H9 (cell line): ENCODE measurements at places on chromosomes 6 and 20. TPM values are rescaled to one million over a fixed set of nuclear protein-coding genes. Genes with fewer than 3 reads are reported as not detected.

Gene HAO1
- total RNA-seq: not detected in 2 replicates

GRCh38 chr6:145865595-145865994, 51.0 kb upstream of the FBXO30 start:
- DNase-seq: no peak

- no peak for DNase-seq
Observed at GRCh38 chr6:4649728-4650127, 126.5 kb upstream of the CDYL start.

Gene ADAM33
- total RNA-seq: 4.0 and 4.4 TPM in 2 replicates

Gene FAM50B
- 3.3 and 3.8 TPM in 2 replicates for total RNA-seq

Gene HCRTR2
- not detected in 2 replicates for total RNA-seq

DNA sequence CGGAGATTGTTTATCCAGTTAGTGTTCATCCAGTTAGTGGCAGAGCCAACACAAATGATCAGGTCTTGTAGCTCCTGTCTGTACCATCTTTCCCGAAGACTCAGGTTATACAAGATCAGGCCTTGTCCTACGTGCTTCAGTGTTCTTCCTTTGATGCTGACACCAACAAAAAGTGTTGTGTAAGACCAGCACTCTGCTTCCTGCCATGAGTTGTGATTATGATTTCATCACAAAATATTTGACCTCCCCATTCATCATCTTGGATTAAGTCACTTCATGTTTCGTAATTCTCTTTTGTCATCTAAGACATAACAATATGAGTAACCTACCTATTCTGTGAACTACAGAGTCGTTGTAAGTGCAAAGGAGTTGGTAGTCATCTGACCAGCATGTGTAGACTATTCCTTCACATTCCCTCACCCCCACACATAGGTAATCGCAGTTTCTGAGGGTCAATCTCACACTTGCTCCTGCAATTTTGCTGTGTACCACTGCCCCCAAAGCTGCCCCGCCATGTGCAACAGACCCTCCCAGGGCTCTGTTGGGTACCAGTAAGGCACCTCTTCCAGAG, 135.6 kb upstream of the SLC22A23 start:
- no peak for DNase-seq
